H4 (cell line): ENCODE measurements at places on chromosomes 2 and 18. TPM values are rescaled to one million over a fixed set of nuclear protein-coding genes. Genes with fewer than 3 reads are reported as not detected.

- DNase-seq, result no peak
These were observed 31.2 kb upstream of the ROCK2 start for GRCh38 chr2:11375689-11376027.

GRCh38 chr2:237920673-237921072 is 46.1 kb upstream of the UBE2F start:
- DNase-seq, result no peak

GRCh38 chr2:215705771-215706361 is 270.0 kb upstream of the FN1 start:
- no peak for DNase-seq

GRCh38 chr18:2956056-2956455 is 56.9 kb downstream of the LPIN2 start:
- no peak for DNase-seq

DNA sequence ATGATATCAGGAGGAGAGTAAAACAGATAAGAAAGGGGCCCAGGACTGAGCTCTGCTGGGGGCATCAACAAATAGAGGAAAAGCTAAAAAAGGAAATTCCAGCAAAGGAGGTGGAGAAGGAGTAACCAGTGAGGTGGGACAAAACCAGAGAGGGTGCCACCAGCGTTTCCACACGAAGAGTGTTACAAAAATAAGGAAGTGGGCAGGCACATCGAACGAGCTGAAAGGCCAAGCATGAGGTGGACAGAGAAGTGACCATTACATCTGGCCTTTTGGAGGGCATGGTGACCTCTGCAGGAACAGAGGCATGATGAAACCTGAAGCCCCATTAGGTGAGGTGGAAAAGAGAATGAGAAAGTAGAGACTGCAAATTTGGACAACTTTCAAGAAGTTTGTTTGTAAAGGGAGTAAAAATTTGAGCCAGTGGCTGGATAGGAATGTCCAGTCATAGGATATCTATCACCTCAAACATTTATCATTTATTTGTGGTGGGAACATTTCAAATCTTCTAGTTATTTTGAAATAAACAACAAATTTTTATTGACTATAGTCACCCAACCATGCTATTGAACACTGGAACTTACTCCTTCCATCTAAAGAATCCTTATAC is 18.4 kb upstream of the VIT start:
- DNase-seq, result no peak

DNA sequence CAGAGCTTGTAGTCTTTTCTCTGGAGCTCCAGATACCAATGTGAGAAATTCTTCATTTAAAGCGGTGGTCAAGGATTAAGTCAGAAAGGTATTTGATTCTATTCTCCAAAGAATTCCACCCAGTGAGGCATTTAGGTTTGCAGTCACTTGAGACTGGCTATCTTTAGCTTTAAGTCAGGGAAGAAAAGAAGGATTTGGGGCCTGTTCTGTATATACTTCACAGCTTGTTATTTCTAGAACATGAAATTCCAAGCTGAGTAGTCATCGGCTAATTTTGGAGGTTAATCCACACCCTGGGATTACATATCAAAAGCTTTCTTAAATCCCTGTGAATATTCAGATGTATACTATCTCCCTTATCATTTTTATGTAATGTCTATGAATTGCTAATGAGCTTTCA is 39.4 kb downstream of the MYOM1 start:
- DNase-seq, result no peak

DNA sequence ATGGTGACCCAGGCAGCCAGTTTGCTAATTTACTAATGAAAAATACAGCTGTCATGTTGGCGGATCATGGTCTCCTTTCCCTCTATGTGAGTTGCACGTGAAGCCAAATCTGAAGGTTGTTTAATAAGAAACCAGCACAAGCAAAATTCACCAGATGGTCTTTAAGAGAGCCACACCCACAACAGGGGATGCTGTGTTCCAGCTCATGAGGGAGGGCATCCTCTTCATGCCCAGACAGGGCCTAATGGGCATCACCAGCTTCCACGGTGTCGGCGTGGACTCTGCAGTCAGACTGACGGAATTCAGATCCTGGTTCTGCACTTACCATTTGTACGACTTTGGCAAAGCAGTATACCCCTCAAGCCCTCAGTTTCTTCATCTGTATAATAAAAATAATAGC is 39.9 kb downstream of the TMEM247 start:
- no peak for DNase-seq

GRCh38 chr2:65116645-65117044 is 13.3 kb downstream of the RAB1A start:
- DNase-seq, result no peak

DNA sequence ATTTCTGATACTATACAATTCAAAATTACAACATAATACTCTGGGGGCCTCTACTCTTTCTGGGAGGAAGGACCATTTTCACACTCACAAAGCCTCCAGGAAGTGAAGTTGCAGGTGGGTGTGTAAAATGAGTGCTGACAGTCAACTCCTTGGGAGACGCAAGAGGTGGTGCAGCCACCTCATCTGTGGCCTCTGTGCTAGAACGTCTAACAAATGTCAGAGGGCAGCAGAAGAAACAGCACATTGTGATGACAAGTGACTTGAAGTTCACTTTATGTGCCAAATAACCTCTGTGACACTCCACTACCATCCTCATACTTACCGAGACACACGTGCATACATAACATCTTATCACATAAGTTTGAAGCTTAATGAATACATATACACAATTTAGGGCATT is 10.2 kb downstream of the RNF103 start:
- no peak for DNase-seq

Gene FIGN
- 2.4 and 2.7 TPM in 2 replicates for total RNA-seq

Gene COMMD1
- total RNA-seq, result 46.1 and 58.1 TPM in 2 replicates

Gene FLACC1
- total RNA-seq, result 0.23 TPM in 1 of 2 replicates, not detected in the other

Gene EVA1A
- total RNA-seq, result 13.8 and 16.6 TPM in 2 replicates
